ENCODE measurements at places on chromosomes 3 and 15. TPM values are rescaled to one million over a fixed set of nuclear protein-coding genes. Genes with fewer than 3 reads are reported as not detected.

- no peak for DNase-seq
These were observed 1305.8 kb downstream of the OTOL1 start for GRCh38 chr3:162802228-162802965.

Gene CCR8
- not detected for total RNA-seq

Gene GPX1
- 109 TPM for total RNA-seq

DNA sequence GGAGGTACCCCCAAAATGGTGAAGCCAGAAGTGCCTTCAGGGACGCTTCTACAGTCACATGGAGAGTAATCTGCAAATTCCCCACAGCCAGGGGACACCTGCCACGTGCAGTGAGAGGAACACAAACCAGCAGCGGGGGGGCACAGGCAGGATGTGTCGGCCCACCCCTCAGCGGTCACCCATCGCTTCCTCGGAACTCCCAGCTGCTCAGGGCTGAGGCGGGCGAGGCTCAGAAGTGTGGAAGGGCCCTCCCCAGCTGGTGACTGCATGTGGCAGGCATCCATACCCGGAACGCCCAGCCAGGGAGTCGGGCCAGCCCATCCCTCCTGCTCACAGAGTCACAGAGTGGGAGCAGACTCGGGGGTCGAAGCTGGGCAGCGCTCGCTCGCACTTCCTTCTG is 63.7 kb downstream of the SLC12A8 start:
- DNase-seq = peak; percentile 94

DNA sequence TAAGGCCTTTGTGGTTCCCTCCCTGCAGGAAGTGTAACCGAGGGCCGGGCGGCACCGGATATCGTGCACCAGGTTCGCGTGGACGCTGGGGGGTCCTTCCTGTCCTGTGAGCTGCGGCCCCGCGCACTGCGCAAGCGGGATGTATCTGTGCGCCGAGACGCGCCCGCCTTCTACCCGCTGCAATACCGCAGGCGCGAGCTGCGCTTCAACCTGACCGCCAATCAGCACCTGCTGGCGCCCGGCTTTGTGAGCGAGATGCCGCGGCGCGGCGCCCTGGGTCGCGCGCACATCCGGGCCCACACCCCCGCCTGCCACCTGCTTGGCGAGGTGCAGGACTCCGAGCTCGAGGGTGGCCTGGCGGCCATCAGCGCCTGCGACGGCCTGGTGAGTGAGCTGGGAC is 35.9 kb downstream of the SAXO2 start:
- DNase-seq = no peak

GRCh38 chr3:180390313-180390712 is 211.7 kb upstream of the TTC14 start:
- DNase-seq = no peak

Gene GAP43
- 0.16 TPM for total RNA-seq

- DNase-seq = no peak
These were observed 231.4 kb downstream of the OPA1 start for GRCh38 chr3:193824365-193824764.

Gene HRH1
- total RNA-seq = 2.7 TPM

All from myocyte (in vitro differentiated cells).